ENCODE measurements at places on chromosomes 3 and 15.

DNA sequence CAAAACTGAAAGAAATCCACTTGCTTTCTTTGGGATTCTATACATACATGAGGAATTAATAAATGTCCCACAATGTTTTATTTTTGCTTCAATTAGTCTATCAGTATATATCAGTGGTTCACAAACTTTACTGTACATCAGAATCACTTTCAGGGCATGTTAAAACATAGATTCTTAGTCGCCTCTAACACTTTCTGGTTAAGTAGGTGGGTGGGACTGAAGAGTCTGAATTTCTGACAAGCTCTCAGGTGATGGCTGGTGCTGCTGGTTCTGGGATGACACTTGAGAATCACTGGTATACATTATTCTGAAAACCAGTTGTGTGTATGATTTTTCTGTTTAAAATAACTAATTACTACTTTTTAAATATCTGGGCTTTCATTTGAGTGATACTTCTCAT, 393.3 kb downstream of the TBC1D5 start:
- no peaks in the 10 kb centered on the region for H3K4me1 ChIP-seq
- H3K27me3 ChIP-seq = no peaks in the 10 kb centered on the region
- DNase-seq = no peak
- no peak overlapping the region for H3K4me3 ChIP-seq
- no peaks in the 10 kb centered on the region for H3K36me3 ChIP-seq

- peaks cover 16% of the 10 kb centered on the region for H3K4me1 ChIP-seq
- H3K4me3 ChIP-seq = no peak overlapping the region
- no peaks in the 10 kb centered on the region for H3K36me3 ChIP-seq
- no peak for DNase-seq
- no peaks in the 10 kb centered on the region for H3K27me3 ChIP-seq
Observed at GRCh38 chr15:86608461-86609205, 529.0 kb downstream of the AGBL1 start.

GRCh38 chr3:25472731-25473130, 44.7 kb downstream of the RARB start:
- DNase-seq = no peak
- H3K4me1 ChIP-seq = no peaks in the 10 kb centered on the region
- no peak overlapping the region for H3K27ac ChIP-seq
- H3K36me3 ChIP-seq = no peaks in the 10 kb centered on the region
- H3K4me3 ChIP-seq = no peak overlapping the region
- no peaks in the 10 kb centered on the region for H3K27me3 ChIP-seq

DNA sequence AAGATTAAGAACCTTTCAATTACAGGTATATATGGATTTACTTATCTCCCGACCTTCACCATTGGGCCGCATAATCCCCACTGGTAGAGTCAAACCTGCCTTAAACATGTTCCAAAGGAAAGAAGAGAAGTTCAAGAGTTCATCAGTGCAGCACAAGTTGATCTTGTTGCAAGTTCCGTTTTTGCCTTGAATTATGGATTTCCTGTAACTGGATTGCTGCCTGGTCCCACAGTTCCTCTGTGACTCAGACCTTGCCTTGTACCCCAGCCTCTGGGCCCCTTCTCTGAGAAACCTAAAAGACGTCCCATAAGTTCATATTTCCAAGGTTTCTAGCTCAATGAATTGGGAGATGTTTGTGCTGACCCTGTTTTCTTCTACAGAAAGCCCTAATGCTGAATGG, 112.5 kb upstream of the THBS1 start:
- no peak overlapping the region for H3K27ac ChIP-seq
- H3K4me3 ChIP-seq = no peak overlapping the region
- no peaks in the 10 kb centered on the region for H3K27me3 ChIP-seq
- H3K36me3 ChIP-seq = no peaks in the 10 kb centered on the region
- no peaks in the 10 kb centered on the region for H3K4me1 ChIP-seq

GRCh38 chr3:173708191-173708590, 310.6 kb downstream of the NLGN1 start:
- DNase-seq = no peak
- H3K4me1 ChIP-seq = no peaks in the 10 kb centered on the region
- H3K36me3 ChIP-seq = no peaks in the 10 kb centered on the region
- no peaks in the 10 kb centered on the region for H3K27me3 ChIP-seq
